Lower leg skin (tissue), 4 donors: ENCODE measurements at places on chromosomes 16 and 17. TPM values are rescaled to one million over a fixed set of nuclear protein-coding genes. Genes with fewer than 3 reads are reported as not detected.

DNA sequence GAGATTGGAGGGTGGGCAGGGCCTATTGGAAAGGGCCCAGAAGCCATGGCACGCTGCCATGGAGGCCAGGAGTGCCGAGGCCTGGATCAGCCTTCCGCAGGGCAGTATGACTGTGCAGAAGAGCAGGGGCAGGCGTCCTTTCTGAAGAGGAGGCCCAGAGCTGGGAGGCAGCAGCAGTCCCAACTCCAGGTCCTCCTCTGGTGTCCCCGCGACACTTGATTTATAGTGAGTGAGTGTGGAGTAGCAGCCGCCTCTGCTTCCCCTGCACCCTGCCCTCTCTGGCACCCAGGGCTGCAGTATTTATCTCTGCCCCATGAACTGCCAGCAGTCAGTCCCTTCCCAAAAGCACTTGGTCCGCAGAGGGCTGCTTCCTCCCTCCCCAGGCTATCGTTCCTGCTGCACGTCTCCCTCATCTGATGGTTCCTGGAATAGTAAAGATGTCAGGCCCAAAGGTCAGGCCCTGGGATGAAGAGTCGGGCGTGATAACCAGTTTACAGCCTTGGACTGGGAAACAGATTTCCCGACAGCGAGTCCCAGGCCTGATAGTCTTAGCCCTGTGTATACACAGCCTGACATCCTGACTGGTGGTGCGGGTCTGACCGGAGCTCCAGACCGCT is 32.9 kb downstream of the PGS1 start:
- DNase-seq, result no peak

Gene BCKDK
- total RNA-seq, result 75.3 TPM

Gene SMIM36
- total RNA-seq, result not detected

GRCh38 chr16:3890091-3890490 is 9.6 kb upstream of the CREBBP start:
- peak; percentile 42 for DNase-seq

DNA sequence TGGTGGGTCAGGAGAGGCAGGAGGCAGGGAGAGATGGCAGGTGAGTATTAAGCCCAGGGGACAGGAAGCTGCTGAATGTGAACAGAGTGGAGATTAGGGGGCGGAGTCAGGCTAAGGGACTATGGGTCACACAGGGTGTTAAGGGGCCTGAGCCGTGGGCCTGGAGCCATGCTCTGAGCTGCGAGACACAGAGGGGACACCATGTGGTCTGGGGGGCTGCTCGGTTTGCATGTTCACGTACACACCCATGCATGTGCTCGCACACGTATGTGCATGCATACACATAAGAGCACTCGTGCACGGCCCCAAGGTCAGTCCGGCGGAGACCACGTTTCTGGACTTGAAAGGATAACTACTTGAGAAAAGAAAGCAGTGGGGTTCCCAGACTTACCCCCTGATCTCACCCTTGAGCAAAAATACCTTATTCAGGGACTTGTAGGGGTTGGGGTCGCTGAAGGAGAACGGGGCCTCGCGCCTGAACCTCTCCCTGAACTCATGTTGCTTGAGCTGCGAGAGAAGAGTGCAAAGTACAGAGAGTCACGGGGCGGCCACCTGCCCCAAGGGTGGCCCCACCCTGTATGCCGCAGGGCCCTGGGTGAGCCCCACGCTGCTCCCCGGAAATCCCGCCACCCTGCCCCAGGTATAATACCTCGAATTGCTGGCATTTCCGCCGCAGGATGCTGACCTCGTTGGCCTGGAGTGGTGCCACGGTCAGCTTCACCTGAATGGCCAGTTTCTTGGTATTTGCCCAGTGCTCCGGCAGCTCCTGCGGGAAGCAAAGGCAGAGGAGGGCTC is 50.8 kb downstream of the DNAH17 start:
- DNase-seq, result no peak

- DNase-seq, result no peak
Measured at GRCh38 chr17:72134608-72135394, 14.0 kb downstream of the SOX9 start.

DNA sequence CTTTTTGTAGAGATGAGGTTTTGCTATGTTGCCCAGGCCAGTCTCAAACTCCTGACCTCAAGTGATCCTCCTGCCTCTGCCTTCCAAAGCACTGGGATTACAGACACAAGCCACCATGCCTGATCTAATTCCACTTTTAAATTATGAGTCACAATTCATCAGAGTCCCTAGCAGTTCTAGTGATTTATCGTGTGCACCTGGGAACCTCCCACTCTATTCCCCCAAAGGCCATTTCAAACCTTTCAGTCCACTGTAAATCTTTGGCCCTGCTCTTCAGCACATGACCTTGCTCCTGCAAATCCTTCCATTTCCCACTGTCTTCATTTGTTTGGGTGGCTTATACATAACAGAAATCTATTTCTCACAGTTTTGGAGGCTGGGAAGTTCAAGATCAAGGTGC is 73.0 kb downstream of the HS3ST2 start:
- DNase-seq, result no peak
